Stimulated activated CD8-positive, alpha-beta memory T cell treated with anti-CD3 and anti-CD28 coated beads, Interleukin-4, amount 100 ng/mL, for 1 hour (primary cell): ENCODE measurements at places on chromosomes 3 and 15.

DNA sequence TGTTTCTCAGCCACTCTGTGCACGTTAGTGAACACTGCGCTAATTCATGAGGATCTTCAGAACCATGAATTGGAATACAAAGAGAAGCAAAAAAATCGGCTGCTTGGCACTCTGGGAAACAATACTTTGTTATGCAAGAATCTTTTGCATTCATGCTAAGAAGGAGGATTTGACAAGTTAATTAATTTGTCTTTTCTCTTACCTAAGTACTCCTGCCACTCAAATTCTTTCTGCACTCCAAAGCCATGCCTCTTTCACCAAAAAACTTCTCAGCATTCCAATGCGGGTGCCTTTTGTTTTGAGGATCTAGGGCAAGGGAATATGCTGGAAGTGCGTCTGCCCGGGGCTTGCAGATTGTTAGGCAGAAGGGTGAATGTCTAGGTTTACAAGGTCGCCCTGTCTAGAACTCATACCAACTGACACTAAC is 11.3 kb upstream of the KAT2B start:
- DNase-seq: no peak

- no peak for DNase-seq
These were observed 39.9 kb upstream of the CCNL1 start for GRCh38 chr3:157199841-157200240.

- DNase-seq: no peak
These were observed 81.2 kb downstream of the LIPC start for GRCh38 chr15:58513008-58513407.

DNA sequence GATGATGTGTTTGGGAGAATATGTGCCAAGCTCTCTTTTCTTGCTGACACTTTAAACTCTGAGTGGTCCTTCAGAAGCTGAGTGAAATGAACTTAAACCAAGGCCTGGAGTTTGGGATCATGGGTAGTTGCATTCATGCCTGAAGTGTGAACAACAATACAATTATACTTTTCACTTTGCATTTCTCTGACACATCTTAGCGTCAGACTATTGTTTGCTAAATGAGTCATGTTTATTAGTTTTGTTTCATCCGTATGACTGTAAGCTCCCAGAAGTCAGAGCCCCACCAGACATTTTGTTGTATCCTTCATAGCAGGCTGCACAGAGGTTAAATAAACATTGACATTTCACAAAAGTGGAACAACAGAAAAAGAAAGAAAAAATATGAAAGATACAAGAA is 542.6 kb downstream of the TUSC7 start:
- DNase-seq: no peak

GRCh38 chr15:99105514-99106341 is 848 bp downstream of the SYNM start:
- no peak for DNase-seq

DNA sequence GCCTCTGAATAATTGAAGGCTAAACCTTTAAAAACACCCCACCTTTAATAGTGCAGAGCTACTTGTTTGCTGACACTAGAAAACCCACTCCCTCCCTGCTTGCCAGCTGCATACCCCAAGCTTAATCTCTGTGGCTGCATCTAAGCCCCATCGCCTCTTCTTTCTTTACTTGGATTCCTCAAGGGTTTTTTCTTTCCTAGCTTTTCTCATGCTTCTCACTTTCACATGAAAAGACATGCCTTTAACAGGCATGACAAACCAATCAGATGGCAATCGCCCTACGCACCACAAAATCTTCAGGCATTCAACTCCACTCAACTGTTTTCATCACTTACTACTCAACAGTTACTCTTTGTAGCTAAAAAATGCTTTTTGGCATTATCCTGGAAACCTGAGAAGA is 77.5 kb downstream of the PLD1 start:
- no peak for DNase-seq

DNA sequence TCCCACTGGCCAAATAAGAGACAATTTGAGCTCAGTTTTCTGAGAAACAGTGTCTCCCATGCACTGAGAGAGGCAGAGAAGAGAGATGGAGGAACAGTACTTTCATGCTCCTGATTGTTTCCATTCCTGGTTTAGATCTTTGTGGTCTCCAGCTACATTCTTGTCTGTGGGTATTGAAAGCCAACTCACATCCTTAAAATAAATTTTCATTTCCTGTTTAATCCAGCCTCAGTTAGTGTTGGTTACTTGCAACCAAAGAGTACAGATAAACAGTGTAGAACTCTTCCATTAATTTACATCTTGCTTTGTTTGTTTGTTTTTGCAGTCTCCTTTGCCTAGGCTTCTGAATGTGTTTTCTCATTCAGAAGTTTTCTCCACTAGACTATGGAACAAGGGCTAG is 123.7 kb upstream of the CLSTN2 start:
- DNase-seq: no peak

- DNase-seq: no peak
These were observed 96.3 kb upstream of the IGF1R start for GRCh38 chr15:98551936-98552562.

- DNase-seq: no peak
These were observed 33.8 kb downstream of the MBNL1 start for GRCh38 chr3:152302521-152303021.

GRCh38 chr3:34070831-34071585 is 272.6 kb downstream of the PDCD6IP start:
- DNase-seq: no peak

DNA sequence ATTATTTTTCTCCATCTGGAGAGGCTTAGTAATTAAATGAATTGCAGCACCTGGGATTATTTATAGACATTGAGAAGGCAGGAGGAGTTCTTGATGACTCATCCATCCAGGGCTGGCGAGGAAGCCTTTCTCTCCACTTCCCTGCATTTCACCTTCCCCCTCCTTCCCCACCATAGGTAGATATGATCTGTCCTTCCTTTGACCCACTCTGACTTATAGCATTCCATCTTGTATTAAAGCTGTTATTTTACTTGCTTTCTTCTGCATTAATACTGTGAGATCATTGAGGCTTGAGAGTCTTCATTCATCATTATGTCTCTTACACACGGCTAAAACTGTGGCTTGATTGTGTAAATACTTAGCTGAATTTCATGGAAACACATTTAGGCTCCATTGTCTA is 288.8 kb downstream of the FEZF2 start:
- DNase-seq: no peak

GRCh38 chr3:45673273-45673672 is 15.9 kb upstream of the SACM1L start:
- DNase-seq: no peak

DNA sequence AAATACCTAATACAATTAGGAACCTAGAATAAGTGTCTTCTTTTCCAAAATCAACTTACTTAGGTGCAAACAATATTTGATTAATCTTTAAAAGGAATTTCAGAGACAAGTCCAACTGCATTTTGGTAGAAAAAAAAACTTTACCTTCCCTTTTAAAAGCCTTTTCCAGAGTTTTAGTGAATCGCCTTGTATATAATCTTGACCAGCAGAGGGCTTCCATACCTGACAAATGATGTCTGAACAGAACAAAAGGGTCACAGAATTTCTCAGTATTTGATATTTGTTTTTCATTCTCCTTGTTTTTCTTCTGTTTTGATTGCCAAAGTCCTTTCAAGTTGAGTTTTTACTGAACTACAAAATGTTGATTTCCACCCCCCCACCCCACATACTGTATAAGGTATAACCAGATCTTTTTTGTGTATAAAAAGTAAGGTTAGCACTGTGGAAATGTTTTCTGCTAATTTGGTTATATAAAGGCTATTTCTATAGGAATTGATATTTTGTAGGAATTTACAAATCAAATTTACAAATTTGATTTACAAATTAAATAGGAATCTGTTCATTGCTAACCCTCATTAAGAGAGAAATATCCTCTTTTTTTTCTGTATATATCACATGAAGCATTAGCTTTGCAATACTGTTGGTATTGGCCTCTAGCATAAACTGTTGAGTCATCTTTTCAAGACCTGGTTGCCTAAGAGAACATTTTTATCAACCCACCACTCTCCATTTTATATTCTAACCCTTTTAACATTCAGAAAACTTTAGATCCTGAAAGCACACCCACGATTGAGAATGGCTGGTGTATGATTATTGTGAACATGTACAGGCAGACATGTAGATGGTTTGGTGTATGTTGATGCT is 464.1 kb upstream of the RARB start:
- DNase-seq: no peak

GRCh38 chr3:115361806-115362205 is 214.7 kb upstream of the ZBTB20 start:
- DNase-seq: no peak

DNA sequence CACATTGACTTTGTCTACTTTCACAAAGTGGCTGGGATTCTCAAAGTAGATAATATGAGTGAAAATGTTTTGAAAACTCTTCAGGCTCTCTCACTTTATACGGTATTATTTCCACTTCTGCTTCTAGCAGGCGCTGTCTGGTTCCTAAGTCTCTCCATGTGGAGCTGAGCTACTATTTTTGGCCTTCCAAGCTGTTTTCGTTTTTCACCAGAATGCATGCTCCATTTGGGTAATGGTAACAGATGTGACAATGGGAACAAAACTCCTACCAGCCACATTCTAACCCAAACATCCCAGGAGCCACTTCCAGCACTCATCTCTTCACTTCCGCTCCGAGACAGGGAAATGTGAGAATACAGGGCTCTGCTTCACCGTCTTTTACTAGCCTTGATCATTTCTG is 586.7 kb downstream of the NTRK3 start:
- no peak for DNase-seq

DNA sequence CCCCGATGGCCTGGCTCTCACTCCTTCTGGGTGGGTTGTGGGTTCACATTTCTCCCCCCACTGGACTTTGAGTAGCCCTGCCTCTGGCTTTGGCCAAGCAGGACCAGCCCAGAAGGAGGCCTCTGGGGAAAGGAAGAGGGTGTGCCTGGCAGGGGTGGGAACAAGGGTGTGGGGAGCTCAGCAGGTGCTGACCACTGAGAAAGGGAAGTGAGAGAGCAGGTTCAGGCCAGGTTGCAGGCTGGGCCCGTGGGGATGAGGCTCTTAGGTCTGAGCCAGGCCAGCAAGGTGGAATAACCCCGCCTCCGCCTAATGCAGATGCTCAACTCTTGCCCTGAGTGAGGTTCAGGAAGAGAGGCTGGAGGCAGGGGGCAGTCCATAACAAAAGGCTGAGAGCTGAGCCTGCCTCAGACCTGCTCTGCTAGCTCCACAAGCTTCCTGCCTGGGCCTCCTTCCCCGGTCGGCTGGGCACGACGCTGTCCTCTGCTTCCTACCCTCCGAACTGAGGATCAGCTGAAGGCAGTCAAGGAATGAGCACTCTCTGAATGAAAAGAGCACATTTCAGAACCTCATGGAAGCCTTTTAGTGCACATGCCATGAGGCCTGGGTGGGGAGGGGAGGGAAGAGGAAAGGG is 82.7 kb downstream of the TLE3 start:
- DNase-seq: no peak

GRCh38 chr15:31801152-31801551 is 229.2 kb upstream of the CHRNA7 start:
- no peak for DNase-seq

DNA sequence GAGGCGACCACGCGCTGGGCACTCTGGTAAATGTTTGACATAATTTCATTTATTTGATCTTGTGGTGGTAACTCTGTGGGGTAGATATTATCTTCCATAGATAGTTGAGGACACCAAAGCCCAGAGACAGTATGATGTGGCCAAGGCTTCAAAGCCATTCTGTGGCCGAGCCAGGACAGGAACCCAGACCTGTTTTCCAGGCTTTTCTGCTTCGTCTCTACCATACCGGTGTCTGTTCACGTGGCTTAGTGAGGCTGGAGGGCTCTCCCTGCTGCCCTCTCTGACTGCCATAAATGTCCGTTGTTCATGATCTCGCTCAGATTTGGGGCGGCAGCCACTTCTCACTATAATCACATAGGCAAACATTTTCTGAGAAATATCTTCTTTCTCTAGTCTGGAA is 134.7 kb downstream of the PEX5L start:
- no peak for DNase-seq

- DNase-seq: no peak
These were observed 51.7 kb downstream of the SCN11A start for GRCh38 chr3:39000008-39000450.

- no peak for DNase-seq
These were observed 60.7 kb upstream of the ALDH1A3 start for GRCh38 chr15:100818927-100819326.
